ENCODE measurements at places on chromosomes 2 and 18.

DNA sequence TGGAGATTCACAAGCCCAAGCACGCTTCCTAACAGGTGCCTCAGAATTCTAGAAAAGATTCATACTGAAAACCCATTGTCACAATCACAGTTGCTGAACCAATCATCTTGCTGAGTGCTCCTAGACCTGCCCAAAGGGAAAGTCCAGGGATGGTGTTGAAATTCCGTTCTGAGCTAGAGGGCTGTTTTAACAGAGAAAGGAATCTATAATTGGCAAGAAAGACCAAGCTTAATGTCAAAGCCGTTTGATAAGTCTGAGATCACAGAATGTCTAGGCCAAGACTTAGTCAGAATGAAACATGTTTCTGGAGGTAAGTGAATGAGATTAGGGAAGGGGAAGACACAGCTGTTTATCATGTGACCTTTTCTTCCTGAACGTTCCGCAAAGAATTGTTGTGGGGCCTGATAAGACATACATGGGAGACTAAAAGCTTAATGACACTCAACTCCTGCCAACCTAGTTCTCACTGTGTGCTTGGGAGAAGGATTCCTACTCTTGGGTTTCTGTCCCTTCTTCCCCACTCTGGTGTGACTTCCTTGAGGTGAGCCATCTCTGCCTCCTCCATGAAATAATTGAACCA is 27.5 kb downstream of the PMAIP1 start:
- H3K36me3 ChIP-seq, result no peaks in the 10 kb centered on the region
- H3K27ac ChIP-seq, result no peak overlapping the region
- H3K4me3 ChIP-seq, result no peak overlapping the region
- no peak for DNase-seq
- peaks cover 9% of the 10 kb centered on the region for H3K4me1 ChIP-seq

- no peak for DNase-seq
- no peaks in the 10 kb centered on the region for H3K4me1 ChIP-seq
- H3K27ac ChIP-seq, result no peak overlapping the region
- H3K4me3 ChIP-seq, result no peak overlapping the region
- H3K27me3 ChIP-seq, result peaks cover 59% of the 10 kb centered on the region
These were observed 72.2 kb downstream of the CELF4 start for GRCh38 chr18:37493352-37493935.

DNA sequence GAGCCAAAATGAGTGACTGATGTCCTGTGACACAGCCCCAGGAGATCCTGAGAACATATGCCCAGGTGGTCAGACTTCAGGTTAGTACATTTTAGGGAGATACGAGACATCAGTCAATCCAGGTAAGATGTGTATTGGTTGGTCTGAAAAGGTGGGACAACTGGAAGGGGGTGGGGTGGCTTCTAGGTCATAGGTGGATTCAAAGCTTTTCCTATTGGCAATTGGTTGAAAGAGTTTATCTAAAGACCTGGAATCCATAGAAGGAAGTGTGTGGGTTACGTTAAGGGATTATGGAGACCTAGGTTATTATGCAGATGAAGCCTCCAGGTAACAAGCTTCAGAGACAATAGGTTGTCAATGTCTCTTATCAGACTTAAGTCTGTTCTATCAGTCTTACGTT is 136.5 kb downstream of the ZNF532 start:
- H3K27me3 ChIP-seq, result no peaks in the 10 kb centered on the region
- peak overlapping the region; percentile 24 for H3K27ac ChIP-seq
- H3K36me3 ChIP-seq, result no peaks in the 10 kb centered on the region
- no peak for DNase-seq
- H3K4me1 ChIP-seq, result peaks cover 62% of the 10 kb centered on the region
- H3K4me3 ChIP-seq, result no peak overlapping the region

GRCh38 chr18:8229040-8229439 is 380.2 kb upstream of the RAB12 start:
- H3K27ac ChIP-seq, result no peak overlapping the region
- H3K36me3 ChIP-seq, result peaks cover 12% of the 10 kb centered on the region
- no peak for DNase-seq
- no peaks in the 10 kb centered on the region for H3K27me3 ChIP-seq
- H3K4me1 ChIP-seq, result peaks cover 13% of the 10 kb centered on the region

DNA sequence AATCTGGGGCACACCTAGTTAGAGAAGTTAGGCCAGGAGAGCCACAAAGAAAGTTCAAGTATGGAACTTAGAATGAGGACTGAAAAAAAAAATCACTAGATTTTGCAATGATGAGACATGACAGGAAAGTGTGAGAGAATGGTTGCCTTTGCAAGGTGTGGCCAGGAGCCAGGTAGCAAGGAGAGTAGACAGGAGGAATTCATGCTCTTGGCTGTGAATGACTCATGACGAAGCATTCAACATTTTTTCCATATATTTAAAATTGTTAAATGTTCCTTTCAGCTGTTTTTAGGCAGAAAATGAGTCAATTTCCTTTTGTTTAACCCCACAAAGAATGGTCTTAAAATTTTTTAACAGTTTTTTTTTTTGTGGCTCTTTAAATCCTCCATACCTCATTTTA is 636.9 kb downstream of the PLCL1 start:
- no peak for DNase-seq
- peaks cover 7% of the 10 kb centered on the region for H3K27me3 ChIP-seq
- H3K4me3 ChIP-seq, result no peak overlapping the region
- H3K36me3 ChIP-seq, result no peaks in the 10 kb centered on the region

DNA sequence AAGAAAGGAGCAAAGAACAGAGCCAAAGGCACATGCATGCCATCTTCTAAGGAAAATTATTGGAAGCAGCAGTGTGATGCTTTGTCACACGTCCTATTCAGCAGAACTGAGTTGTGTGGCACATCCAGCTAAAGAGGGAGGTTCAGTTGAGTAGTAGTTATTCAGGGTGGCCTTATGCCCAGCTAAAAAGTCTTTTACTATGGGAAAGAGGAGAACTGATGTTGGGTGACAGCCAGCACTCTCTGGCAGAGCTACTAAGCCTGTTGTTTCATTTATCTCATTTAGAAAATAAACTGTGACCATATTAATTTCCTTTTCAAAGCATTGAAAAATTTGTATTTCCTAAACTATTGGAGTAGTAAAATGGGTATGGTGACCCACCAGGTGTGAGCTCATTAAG is 18.5 kb downstream of the ITGA6 start:
- DNase-seq, result no peak
- no peaks in the 10 kb centered on the region for H3K36me3 ChIP-seq
- H3K4me3 ChIP-seq, result no peak overlapping the region
- H3K27me3 ChIP-seq, result no peaks in the 10 kb centered on the region
- no peak overlapping the region for H3K27ac ChIP-seq

- DNase-seq, result no peak
- H3K4me1 ChIP-seq, result no peaks in the 10 kb centered on the region
- no peaks in the 10 kb centered on the region for H3K36me3 ChIP-seq
- no peak overlapping the region for H3K4me3 ChIP-seq
- peaks cover 15% of the 10 kb centered on the region for H3K27me3 ChIP-seq
- H3K27ac ChIP-seq, result no peak overlapping the region
These were observed 142.6 kb upstream of the FHL2 start for GRCh38 chr2:105541189-105542050.

- no peak overlapping the region for H3K27ac ChIP-seq
- peaks cover 9% of the 10 kb centered on the region for H3K4me1 ChIP-seq
- H3K36me3 ChIP-seq, result no peaks in the 10 kb centered on the region
These were observed 121.0 kb upstream of the MSTN start for GRCh38 chr2:190183539-190183938.

GRCh38 chr18:36376361-36376760 is 78.8 kb downstream of the FHOD3 start:
- no peak overlapping the region for H3K27ac ChIP-seq
- no peak for DNase-seq
- peaks cover 43% of the 10 kb centered on the region for H3K4me1 ChIP-seq
- H3K36me3 ChIP-seq, result peaks cover 2% of the 10 kb centered on the region

- H3K36me3 ChIP-seq, result no peaks in the 10 kb centered on the region
- no peak for DNase-seq
- no peaks in the 10 kb centered on the region for H3K4me1 ChIP-seq
- no peak overlapping the region for H3K4me3 ChIP-seq
- H3K27ac ChIP-seq, result no peak overlapping the region
- no peaks in the 10 kb centered on the region for H3K27me3 ChIP-seq
These were observed 434.6 kb upstream of the DSEL start for GRCh38 chr18:67951137-67951536.

All from chondrocyte (in vitro differentiated cells).